DMS153 (cell line): ENCODE measurements at places on chromosomes 6 and 20.

DNA sequence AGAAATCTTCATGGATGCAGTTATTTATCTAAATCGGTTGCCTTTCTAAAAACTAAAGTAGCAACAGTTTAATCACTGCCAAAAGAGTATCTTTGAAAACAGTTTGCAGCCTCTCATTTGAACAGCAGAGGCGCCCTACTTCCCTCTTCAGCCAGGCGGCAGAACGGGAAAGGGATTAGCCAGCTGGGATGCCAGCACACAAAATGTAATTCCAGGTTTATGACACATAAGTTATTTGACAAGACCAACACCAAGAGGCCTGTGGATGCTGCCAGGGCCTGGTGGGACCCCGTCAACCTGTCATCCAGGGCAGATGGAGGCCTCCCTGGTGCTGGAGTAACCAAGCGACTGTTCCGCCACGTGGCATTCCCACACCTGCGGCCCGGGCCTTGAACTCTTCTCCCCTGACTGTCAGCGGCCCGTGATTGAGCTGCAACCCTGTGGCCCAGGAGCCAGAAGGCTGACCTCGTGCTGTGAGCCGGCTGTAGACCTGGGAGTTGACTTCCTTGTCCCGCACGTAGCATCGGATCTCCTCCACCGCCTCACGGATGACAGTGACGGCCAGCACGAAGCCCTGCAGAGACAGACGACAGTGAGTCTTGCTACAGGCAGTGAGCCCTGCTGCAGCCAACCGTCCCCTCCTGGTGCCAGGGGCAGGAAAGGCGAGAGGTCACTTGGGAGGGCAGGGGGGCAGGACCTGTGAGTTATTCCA lies 55.5 kb downstream of the ATP9A start:
- no peak for DNase-seq

DNA sequence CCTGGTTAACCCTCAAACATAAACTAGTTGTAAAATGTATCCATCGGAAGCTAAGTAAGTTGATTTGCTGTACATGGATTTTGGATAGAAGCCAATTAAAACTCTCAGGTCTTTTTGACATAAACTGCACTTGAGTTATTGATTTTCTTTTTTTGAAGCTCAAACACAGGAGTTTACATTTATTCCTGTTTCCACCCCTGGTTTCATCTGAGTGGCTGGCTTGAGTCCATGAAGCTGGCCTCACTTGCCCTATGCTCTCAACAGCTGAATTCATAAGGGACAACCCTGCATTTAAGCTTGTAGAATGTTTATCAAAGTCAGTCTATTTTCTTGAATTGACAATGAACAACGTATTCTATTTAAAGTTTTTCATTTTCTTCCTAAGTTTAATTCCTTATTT lies 58.1 kb upstream of the PLEKHG1 start:
- peak; percentile 64 for DNase-seq

GRCh38 chr20:6663751-6664388 lies 103.6 kb upstream of the BMP2 start:
- DNase-seq = no peak

- DNase-seq = no peak
Observed at GRCh38 chr6:20352346-20352745, 49.3 kb upstream of the E2F3 start.

GRCh38 chr6:143157131-143157530 lies 96.4 kb downstream of the AIG1 start:
- DNase-seq = no peak

- DNase-seq = no peak
Observed at GRCh38 chr20:11443382-11444119, 474.1 kb upstream of the BTBD3 start.

DNA sequence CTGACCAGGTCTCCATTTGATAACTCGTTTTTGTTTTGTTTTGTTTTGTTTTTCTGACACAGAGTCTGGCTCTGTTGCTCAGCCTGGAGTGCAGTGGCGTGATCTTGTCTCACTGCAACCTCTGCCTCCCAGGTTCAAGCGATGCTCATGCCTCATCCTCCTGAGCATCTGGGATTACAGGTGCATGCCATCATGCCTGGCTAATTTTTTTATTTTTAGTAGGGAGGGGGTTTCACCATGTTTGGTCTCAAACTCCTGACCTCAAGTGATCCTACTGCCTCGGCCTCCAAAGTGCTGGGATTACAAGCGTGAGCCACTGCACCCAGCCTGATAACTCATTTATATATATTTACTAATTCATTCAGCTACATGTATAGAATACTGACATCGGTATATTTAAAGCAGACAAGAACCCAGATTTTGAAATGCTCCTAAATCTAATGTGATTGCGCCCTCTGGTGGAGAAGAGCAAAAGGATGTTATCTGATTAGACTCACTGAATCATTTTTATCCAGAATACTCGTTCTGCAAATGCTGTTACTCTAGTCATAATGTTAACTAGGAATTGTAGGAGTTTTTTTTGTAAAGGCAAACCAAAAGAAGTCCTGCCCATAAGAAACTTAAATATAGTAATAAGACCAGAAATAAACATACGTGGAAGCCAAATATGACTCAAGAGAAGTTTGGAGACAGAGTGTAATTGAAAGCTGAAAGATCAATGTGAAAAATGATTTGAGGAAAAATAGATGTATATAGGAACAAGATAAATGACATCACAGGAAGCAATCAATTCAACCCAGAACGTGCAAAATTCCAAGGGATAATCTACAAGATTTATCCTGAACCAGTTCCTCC lies 5.3 kb upstream of the COL12A1 start:
- peak; percentile 44 for DNase-seq

- DNase-seq = no peak
Observed at GRCh38 chr20:3670511-3670910, 7.3 kb upstream of the GFRA4 start.

DNA sequence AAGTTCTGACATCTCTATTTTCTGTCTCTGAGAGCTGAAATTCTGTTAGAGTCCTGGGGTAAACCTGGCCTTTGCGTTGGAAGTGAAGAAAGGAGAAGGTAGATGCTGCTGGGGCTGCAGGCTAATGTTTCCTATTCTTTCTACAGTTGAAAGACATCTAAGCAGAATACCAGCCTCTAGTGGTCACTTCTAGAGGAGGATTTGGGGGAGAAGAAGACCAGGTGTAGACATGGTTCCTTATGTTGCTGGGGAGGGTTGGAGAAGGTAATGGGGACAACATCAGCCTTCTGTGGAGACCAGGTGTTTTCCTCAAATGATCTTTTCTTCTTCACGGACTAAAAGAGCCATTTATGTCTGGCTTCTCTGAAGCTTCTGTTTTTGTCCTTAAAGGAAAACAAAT lies 62.6 kb downstream of the BTBD3 start:
- DNase-seq = no peak

DNA sequence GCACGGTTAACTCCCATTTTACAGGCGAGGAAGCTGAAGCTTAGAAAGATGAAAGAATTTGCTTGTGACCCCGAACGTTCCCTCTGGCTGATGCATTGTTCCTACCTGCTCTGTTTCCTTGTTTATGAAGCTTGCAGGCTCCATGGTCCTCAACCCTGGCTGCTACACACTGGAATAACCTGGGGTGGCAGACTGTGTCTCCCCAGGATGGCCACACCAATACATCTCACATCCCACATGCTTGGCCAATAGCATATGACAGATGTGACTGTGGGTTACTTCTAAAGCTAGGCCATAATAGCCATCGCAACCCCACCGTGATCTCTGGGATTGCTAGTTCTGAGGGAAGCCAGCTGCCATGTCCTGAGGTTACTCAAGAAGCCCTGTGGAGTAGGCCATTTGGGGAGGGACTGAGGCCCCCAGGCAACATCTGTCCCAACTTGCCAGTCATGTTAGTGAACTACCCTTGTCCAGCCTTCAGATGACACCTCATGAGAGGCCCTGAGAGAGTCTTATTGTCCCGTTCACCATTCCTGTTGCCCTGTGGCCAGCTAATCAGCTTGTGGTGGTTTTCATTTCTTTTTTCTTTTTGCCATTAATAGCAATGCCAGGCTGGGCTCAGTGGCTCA lies 6.7 kb upstream of the FAM110A start:
- DNase-seq = no peak

GRCh38 chr20:11178946-11179654 lies 505.3 kb upstream of the JAG1 start:
- no peak for DNase-seq

GRCh38 chr6:2809015-2809414 lies 32.6 kb downstream of the SERPINB1 start:
- DNase-seq = no peak

GRCh38 chr20:17083738-17084137 lies 143.1 kb upstream of the PCSK2 start:
- no peak for DNase-seq

- DNase-seq = no peak
Observed at GRCh38 chr20:63268671-63269439, 3.8 kb upstream of the ARFGAP1 start.

DNA sequence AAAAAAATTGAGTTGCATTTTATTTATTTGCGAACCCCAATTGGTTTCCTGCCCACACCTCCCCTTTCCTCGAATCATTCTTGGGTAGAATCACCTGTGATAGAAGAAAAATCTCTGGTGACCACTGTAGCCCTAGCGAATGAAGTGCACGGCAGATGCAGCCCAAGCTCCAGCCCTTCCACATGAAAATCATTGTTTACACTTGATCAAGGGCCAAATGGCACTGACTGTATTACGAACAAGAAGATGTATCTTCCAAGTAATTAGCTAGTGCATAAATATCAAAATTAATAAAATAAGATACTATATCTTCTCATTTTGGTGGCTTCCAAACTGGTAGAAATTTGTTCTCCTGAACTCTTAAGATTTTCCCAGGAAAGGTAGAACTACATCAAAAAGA lies 93.4 kb upstream of the ARID1B start:
- no peak for DNase-seq

GRCh38 chr6:42301986-42302385 lies 84.3 kb upstream of the MRPS10 start:
- DNase-seq = no peak

DNA sequence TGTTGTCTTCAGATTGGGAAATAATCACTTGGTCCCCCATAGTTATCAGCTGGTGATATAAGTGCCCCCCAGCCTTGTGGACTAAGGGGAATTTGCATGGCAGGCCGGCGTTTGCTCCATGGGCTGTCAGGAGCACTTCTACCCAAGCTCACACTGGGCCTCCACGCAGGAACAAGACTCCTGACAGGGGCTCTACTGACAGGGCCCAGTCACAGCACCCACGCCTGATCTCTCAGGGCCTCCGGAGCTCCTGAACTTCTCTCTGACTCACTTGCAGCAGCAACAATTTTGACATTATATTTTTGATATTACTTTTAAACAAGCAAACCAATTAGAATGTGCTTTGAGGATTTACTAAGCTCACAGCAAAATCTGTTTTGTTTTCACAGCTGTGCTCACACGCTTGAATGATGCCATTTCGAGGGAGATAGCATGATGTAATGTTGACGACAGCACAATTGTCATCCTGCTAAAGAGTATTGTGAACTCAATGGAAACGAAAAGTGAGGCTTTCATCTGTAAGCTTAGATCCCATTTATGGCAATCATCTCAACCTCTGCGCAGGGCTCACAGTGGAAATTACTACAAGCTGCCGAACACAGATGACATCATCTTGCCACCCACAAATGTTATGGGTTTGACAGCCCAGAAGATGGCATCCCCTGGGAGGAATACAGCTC lies 28.7 kb upstream of the TXNDC5 start:
- DNase-seq = no peak

DNA sequence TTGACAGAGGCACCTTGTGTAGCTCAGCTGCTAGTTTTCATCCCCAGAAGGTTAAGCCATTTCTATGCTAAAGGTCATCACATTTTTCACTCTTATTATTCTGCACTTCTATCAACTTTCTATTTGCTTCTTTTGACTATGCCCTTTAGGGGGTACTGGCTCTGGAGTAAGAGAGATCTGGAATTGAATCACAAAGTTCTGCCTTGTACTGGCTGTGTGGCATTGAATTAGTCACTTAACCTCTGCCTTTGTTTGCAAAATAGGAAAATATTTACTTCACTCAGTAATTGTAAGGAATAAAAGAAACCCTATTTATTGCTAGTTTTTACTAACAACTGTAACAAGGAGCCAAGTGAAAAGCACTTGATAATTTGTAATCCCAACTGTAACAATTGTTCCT lies 56.8 kb upstream of the MTRF1L start:
- no peak for DNase-seq

DNA sequence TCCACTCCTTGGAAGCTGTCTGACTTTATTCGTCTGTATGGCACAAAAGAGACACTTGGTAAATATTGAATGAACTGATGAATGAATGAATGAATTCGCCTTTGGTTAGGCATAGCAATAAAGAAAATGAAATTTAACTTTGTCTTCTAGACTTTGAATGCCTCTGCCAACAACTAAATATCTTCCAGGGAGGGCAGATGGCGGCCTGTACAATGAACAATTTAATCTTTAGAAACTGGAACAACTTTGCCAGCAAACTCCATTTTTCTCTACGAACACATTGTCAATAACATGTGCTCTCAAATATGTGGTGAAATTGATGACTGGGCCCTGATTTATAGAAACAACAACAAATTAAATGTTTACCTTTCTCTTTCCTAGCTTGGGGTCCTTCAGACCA lies 140.6 kb downstream of the ZNF217 start:
- no peak for DNase-seq
